SHP77 (cell line): ENCODE measurements at places on chromosomes 3 and 15.

GRCh38 chr3:67521053-67521646 is 133.3 kb downstream of the SUCLG2 start:
- no peak for DNase-seq

GRCh38 chr3:187567021-187567420 is 103.2 kb downstream of the SST start:
- DNase-seq: no peak

DNA sequence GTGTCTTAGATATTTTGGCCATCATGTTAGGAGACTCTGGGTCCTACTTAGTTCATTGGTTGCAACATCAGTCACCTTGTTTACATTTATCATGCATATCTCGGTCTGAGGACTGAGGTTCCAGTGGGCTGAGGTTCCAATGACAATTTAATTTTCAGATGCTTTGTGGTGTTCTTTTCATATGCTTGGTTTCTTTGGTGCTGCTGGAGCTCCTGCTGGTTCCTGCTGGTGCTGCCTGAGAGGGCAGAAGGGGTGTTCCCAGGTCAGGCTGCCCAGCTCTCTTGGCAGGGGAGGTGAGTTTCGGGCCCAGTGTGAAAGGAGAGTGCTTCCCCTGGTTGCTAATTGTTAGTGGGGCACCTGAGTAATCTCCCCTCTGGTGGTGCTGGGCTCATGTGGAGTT is 6.9 kb upstream of the KLHL40 start:
- DNase-seq: no peak

DNA sequence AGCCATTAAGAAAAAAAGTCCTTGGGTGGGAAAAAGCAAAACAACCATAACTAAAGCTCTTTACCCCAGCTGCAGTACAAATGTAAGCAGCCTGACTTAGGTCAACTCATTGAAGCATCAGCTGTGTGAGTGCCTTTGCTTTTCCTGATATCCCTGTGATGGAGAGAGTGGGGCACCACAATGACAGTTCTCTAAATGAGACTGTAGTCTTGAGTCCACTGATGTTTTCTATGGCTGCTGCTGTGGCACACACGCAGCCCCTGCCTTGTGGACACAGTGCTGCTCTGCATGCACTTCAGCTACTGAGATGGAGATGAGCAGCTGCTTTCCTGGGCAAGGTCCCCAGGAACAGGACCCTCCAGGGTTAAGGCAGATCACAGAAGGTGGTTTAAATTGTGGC is 173.2 kb downstream of the KCNAB1 start:
- DNase-seq: no peak

GRCh38 chr3:79047581-79047980 is 720.2 kb downstream of the ROBO1 start:
- DNase-seq: no peak

DNA sequence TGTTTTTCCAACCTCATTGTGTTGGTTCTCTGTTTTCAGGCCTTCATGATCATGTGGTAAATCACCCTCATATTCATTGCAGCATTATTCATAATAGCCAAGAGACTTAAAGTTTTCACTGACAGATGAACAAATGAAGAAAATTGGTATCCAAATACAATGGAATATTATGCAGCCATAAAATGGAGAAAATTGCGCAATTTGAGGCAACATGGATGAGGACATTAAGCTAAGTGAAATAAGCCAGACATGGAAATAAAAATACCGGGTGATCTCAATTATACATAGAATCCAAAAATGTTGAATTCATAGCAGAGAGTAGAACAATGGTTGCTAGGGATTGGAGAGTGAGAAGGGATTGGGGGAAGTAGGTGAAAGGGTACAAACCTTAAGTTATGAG is 491.9 kb upstream of the KCNMB2 start:
- no peak for DNase-seq

DNA sequence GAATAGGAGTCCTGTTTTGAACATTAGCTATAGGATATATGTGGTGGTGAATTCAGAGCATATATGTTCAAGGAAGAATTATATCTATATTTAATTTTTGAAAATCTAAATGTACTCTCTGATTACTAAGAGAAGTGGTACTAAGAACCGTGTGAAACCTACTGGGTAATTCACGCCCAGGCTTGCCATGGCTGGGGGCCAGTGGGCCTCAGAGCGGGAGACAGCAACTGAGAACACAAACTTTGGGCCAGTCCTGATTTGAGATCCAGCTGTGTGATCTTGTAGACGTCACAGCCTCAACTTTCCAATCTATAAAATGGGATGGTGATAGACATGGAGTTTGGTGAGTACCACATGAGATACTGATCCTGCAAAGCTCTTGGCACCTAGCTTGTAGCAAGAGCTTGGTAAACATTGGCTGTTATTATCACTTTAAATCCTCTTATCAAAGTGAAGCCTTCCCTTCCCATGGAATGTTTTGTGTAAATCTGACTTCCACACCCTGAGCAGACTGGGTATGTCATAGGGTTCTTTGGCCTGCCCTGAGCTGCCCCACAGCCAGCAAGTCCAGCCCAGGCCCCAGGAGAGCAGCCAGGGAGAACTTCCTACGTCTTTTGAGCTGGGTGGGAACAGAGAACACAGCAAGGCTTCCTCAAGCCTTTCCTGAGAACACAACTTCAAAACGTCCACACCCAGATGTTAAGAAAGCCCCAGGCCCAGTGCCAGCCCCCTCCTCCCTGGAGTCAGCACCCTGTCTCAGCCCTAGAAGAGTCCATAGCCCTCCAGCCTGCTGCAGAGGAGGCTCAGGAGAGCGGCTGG is 8.2 kb upstream of the PAQR5 start:
- no peak for DNase-seq
